ENCODE measurements at places on chromosomes 3 and 15.
A peak's percentile ranks its signal among the peaks of the same experiment; 100 is the strongest.

- H3K36me3 ChIP-seq, result peaks cover 3% of the 10 kb centered on the region
- H3K27ac ChIP-seq, result no peak overlapping the region
- no peaks in the 10 kb centered on the region for H3K27me3 ChIP-seq
- no peak for DNase-seq
Observed at GRCh38 chr15:68370768-68371151, 61.2 kb downstream of the ITGA11 start.

DNA sequence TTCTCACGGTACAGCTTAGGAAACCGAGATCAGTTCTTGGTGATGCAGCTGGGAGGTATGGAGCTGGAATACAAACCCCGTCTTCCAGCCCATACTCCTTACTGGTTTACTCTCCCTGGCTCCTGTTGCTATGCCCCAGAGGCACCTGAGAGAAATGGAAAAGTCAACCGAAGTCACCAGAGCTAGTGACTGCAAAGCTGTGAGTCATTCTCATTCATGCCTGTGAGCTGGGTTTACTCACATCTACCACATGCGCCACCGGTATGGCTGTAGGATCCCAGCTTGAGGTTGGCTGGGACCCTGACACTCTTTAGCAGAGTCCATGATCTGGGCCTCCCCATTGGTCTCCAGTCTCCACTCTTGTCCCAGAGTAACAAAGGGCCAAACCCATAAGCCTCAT is 111.5 kb upstream of the ETV5 start:
- no peaks in the 10 kb centered on the region for H3K36me3 ChIP-seq
- no peaks in the 10 kb centered on the region for H3K4me1 ChIP-seq
- H3K4me3 ChIP-seq, result no peak overlapping the region
- no peak overlapping the region for H3K27ac ChIP-seq
- no peak for DNase-seq

DNA sequence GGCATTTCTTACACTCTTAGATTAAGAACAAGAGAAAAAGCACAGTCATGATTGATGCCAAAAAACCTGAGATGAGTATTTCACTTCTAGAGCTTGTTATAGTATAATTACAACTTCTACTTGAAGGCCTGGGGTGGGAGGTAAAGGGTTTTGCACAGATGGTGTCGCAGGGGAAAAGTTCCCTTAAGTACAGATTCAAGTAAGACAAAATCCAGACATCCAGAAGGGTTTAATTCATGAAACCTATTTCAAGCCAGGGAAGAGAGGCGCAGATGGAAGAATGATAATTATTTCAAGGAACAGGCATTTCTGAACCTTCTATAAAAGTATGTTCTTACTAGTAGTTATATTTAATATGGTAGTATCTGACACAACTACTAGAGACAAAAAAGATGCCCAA is 70.6 kb downstream of the TM4SF4 start:
- DNase-seq, result no peak
- peaks cover 29% of the 10 kb centered on the region for H3K4me1 ChIP-seq
- no peak overlapping the region for H3K4me3 ChIP-seq
- H3K27ac ChIP-seq, result no peak overlapping the region

GRCh38 chr3:100634493-100635272 is 25.3 kb downstream of the ADGRG7 start:
- H3K27me3 ChIP-seq, result no peaks in the 10 kb centered on the region
- H3K27ac ChIP-seq, result no peak overlapping the region
- H3K36me3 ChIP-seq, result no peaks in the 10 kb centered on the region
- no peaks in the 10 kb centered on the region for H3K4me1 ChIP-seq
- H3K4me3 ChIP-seq, result no peak overlapping the region

GRCh38 chr15:98888820-98889479 is 118.6 kb downstream of the PGPEP1L start:
- H3K4me3 ChIP-seq, result no peak overlapping the region
- peaks cover 25% of the 10 kb centered on the region for H3K4me1 ChIP-seq
- H3K36me3 ChIP-seq, result peaks cover 13% of the 10 kb centered on the region
- H3K27ac ChIP-seq, result peak overlapping the region; percentile 65
- DNase-seq, result peak; percentile 86

- no peak overlapping the region for H3K4me3 ChIP-seq
- 0 out of 2 replicates have a peak, but pooled peaks cover 2% of the 10 kb centered on the region for H3K4me1 ChIP-seq
- H3K36me3 ChIP-seq, result no peaks in the 10 kb centered on the region
Observed at GRCh38 chr15:45378913-45379262, 544 bp upstream of the GATM start.

DNA sequence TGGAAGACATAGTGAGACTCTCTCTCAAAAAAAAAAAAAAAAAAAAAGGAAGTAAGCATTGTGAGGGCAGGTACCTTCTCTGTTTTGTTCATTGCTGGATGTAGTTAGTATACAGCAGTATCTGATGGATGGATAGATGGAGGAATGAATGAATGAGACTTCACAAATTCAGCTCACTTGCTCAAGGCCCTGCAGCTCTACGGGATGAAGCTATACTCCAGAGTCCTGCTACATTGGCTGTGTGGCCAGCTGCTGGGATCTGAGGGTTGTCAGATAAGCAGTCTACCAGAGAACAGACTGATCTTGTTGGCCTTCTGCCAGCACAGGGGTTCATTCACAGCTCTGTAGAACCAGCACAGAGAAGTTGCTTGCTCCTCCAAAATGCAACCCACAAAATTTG is 35.0 kb downstream of the MLH1 start:
- no peak for DNase-seq
- H3K27me3 ChIP-seq, result no peaks in the 10 kb centered on the region
- H3K4me1 ChIP-seq, result peaks cover 4% of the 10 kb centered on the region
- H3K27ac ChIP-seq, result no peak overlapping the region

DNA sequence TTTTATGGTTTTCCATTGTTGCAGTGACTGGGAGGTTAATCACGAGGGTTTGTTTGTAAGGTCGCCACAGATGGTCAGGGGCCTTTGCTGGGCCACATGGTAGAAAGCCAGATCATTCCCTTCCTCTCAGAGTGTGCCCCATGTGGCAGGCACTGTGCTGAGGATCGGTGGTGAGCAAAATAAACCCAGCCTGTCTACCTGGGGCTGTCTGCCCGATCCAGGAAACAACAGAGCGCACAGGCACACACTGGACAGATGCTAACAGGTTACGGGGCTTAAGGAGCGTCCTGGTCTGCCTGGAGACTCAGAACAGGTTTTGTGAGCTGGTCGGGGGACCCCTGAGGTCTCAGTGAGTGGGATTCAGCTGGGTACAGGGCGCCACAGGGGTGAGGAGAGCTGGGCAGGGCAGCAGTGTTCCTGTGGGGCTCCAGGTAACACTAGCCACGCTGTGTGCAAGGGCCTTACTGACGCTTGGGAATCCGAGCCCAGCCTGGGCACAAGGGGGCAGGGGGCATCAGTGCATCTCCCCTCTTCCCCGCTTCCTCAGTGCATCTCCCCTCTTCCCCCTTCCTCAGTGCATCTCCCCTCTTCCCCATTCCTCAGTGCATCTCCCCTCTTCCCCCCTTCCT is 136.4 kb downstream of the DNAJB8 start:
- DNase-seq, result no peak
- H3K4me3 ChIP-seq, result no peak overlapping the region
- H3K4me1 ChIP-seq, result no peaks in the 10 kb centered on the region
- no peaks in the 10 kb centered on the region for H3K27me3 ChIP-seq
- H3K27ac ChIP-seq, result no peak overlapping the region

DNA sequence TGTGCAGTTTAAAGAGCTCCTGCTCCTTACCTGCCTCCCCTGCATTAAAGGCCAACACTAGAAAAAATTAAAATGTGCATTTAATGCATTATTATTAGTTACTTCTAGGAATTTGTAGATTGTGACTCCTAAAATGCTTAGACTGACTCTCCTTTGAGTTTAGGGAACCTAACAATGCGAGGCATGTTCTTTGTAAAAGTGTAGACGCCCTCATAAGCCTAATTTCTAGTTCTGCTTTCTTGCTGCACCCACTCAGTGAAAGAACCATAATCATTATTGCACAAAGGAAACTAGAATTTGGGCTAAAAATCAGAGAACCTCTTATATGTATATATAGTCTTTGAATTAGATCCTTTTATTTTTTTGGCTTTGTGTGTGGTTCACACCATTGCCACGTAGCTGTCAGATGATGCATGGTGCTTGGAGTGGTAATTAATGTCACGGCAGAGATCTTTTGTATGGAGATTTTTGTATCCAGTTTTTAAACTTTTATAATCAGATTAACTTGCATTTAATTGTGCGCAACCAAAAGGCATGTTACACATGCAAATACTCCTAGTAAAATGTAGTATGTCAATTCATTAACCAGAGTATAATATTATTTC is 710 bp downstream of the ABHD10 start:
- no peak for DNase-seq
- no peaks in the 10 kb centered on the region for H3K27me3 ChIP-seq
- peak overlapping the region; percentile 80 for H3K4me3 ChIP-seq
- H3K27ac ChIP-seq, result peak overlapping the region; percentile 85

DNA sequence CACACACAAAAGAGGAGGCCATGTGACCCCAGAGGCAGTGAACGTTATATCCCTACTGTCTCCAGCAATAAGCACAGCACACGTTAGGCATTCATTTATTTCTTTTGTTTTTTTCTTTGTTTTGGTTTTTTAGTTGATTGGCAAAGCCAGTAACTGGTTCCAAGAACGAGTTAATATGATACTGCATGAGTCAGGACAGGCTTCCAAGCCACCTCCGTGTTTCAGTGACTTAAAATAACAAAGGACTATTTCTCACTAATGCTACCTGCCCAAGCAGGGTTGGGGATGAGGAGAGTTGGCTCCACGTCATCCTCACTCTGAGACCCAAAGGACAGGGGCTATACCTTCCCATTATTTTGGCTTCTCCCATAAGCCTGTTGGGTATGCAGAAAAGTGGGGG is 130.5 kb downstream of the ST8SIA2 start:
- H3K4me3 ChIP-seq, result no peak overlapping the region
- no peak overlapping the region for H3K27ac ChIP-seq
- H3K27me3 ChIP-seq, result no peaks in the 10 kb centered on the region
- H3K36me3 ChIP-seq, result no peaks in the 10 kb centered on the region

DNA sequence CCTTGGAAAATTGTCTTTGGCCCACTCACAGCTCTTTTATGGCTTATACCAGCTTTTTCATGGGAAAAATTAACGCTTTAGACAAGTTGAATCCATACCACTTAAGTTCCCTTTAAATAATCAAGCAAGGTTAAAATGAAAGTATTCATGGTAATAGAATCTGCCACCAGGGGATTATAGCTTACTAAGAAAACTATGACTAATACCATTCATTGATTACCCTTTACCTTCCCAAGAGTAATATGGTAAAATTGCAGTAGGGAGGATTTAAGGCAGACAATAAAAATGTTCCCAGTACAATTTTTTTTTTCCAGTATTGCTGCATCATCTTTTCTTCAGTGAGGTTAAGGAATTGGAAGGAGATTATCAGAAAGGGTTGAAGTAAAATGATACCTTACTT is 641.1 kb upstream of the NAALADL2 start:
- DNase-seq, result peak; percentile 25
- H3K4me3 ChIP-seq, result no peak overlapping the region
- no peaks in the 10 kb centered on the region for H3K36me3 ChIP-seq
- peaks cover 2% of the 10 kb centered on the region for H3K4me1 ChIP-seq

- no peak overlapping the region for H3K4me3 ChIP-seq
- no peak for DNase-seq
- H3K27me3 ChIP-seq, result no peaks in the 10 kb centered on the region
- no peaks in the 10 kb centered on the region for H3K4me1 ChIP-seq
Observed at GRCh38 chr3:146831659-146832058, 226.5 kb upstream of the PLSCR5 start.

DNA sequence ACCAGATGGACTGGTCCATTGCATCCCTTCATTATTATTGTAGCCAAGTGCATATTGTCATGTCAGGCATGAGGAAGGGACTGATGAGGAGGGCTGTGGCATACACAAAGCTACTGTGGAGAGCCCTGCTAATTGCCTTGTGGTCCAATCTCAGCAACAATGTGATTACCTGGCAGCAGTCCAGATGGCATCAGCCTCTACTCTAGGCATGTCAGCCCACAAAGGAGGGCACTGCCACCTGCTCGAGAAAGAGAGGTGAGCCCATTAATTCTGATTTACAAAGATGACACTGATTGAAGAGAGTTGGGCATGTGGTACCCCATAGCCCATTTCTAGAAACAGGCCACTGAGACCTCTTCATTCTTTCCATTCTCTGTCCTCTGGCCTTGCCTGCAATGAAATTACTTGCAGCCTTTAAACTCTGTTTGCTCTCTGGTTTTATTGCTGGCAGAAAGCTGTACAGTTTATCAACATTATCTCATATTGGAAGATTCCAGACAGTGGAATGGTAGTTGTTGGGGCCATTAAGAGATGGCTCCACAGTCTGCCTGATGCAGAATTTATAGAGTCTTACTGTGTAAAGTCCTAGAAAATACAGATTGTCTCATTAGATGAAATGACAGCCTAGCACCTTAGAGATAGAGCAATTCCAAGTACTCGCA is 307.7 kb downstream of the ARPP21 start:
- H3K4me3 ChIP-seq, result no peak overlapping the region
- H3K27me3 ChIP-seq, result no peaks in the 10 kb centered on the region
- no peak for DNase-seq
- peaks cover 5% of the 10 kb centered on the region for H3K4me1 ChIP-seq
- no peaks in the 10 kb centered on the region for H3K36me3 ChIP-seq

GRCh38 chr3:95097493-95097892 is 1034.6 kb downstream of the NSUN3 start:
- no peaks in the 10 kb centered on the region for H3K27me3 ChIP-seq
- no peaks in the 10 kb centered on the region for H3K4me1 ChIP-seq
- no peak overlapping the region for H3K4me3 ChIP-seq
- no peak overlapping the region for H3K27ac ChIP-seq
- no peaks in the 10 kb centered on the region for H3K36me3 ChIP-seq
- DNase-seq, result no peak

DNA sequence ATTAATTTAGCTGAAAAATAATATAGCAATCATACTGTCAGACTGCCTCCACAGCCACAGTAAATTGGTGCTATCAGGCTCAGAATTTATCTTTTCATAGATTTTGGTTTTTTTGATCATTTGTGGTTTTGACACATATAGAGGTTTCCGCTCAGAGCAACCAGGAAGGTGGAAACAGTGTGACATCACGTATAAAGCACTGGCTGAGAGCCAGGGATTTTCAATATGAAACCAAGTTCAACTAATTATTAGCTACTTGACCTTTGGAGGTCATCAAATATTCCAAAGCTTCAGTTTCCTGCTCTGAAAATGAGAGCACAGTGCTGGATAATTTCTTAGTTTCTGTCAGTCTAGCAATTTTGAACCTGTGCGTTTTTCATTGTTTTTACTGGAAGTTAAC is 433.8 kb upstream of the SUCLG2 start:
- H3K4me1 ChIP-seq, result no peaks in the 10 kb centered on the region
- H3K4me3 ChIP-seq, result no peak overlapping the region
- H3K36me3 ChIP-seq, result no peaks in the 10 kb centered on the region
- no peak for DNase-seq

Data from IMR-90 (cell line).